ENCODE measurements at places on chromosomes 1 and 21. TPM values are rescaled to one million over a fixed set of nuclear protein-coding genes. Genes with fewer than 3 reads are reported as not detected.

The SLC1A7 gene
- 0.72 TPM for total RNA-seq

The SLC22A15 gene
- 4.5 TPM for total RNA-seq

The LDLRAD1 gene
- total RNA-seq = not detected

The LRIF1 gene
- 15.7 TPM for total RNA-seq

The RAB42 gene
- 1.3 TPM for total RNA-seq

The UBASH3A gene
- total RNA-seq = 0.29 TPM

The SCP2 gene
- total RNA-seq = 129 TPM

The HAX1 gene
- 146 TPM for total RNA-seq

The AJAP1 gene
- 0.03 TPM for total RNA-seq

The CELA3B gene
- not detected for total RNA-seq
